SK-N-SH (cell line): ENCODE measurements at places on chromosomes 4 and X.

DNA sequence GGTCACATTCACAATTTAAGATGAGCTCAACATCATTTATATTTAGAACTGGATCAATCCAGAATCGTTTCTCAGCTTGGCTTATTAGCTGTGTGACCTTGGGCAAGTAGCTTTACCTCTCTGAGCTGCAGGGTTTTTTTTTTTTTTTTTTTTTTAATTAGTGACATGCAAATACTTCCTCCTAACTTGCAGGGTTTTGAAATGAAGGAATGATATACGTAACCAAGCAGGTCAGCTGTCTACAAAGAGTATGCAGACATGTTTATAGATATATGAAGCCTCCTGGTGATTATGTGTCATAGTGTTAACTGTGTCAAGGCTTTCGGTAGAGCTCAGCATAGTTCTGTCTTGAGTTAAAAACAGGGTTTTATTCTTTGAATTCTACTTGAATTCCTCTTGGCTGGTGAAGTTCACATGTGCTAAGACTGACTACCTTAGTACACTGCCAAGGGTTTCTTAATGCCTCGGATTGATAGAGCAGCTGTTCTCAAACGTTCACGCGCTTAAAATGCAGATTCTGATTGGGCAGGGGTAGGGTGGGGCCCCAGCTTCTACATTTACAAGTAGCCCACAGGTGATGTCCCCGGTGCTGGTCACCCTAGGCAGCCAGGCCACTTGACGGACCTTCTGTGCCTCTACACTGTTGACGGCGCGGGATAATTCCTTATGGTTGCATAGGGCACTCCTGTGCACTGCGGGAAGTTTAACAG, 654 bp upstream of the STS start:
- no peak for DNase-seq

- no peak for DNase-seq
Observed at GRCh38 chr4:170599894-170600293, 510.1 kb upstream of the AADAT start.

GRCh38 chr4:104492183-104492771, 2.4 kb downstream of the CXXC4 start:
- DNase-seq = peak; percentile 43

DNA sequence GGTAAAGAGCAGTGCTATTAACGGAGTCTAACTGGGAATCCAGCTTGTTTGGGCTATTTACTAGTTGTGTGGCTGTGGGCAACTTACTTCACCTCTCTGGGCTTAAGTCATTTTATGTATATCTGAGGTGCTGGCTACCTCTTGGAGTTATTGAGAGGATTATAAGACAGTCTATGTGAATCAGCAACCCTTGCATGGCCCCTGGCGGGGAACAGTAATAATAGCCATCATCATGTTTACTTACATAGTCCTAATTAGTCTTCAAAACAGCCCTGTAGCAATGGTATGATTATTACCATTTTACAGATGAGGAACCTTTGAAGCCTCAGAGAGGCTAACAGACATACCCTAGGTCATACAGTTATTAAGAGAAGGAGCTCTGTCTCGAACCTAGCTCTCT, 1.5 kb downstream of the HPRT1 start:
- DNase-seq = no peak

- DNase-seq = no peak
Observed at GRCh38 chr4:186643501-186644310, 80.0 kb downstream of the FAT1 start.

DNA sequence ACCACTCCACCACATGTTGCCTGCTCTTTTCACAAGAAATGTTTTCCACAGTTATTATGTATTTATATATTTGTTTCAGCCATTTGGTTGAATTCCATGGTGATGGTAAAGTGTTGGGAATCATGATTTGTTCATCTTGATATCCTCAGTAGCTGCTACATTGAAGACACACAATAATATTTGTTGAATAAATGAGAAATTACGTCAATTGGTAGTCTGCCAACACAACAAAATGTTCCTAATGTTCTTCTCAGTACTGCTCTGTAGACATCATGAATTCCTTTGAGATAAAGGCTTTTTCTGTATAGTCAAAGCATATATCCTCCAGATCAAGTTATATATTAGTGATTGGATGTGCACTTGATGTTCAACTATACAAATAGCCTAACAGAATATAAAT, 29.5 kb downstream of the CXXC4 start:
- DNase-seq = no peak

GRCh38 chr4:152773953-152774352, 5.6 kb downstream of the TIGD4 start:
- no peak for DNase-seq

- no peak for DNase-seq
Observed at GRCh38 chr4:178037459-178038214, 595.4 kb upstream of the AGA start.
